ENCODE measurements at places on chromosomes 2 and 18.

DNA sequence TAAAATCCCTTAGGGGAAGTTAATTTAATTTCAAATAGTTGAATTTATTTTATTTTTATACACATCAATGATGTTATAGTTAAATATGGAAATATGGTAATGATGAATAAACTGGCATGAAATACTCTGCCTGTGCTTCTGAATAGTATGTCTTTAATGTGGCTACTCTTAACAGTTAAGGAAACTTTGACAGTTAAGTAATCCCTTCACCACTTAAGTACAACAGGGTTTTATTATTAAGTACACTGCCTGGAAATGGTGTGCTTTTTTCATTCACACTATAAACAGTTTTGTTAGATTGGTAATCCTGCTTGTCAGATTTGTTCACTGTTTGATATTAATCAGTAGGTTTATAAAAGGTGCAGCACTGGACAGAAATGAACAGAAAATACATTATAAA, 412.0 kb upstream of the ZEB2 start:
- DNase-seq = no peak

- no peak for DNase-seq
Observed at GRCh38 chr2:26585100-26585499, 56.1 kb downstream of the CIB4 start.

GRCh38 chr2:158071018-158071417, 30.7 kb upstream of the UPP2 start:
- DNase-seq = no peak

- peak; percentile 11 for DNase-seq
Observed at GRCh38 chr2:162890690-162891311, 52.2 kb upstream of the KCNH7 start.

GRCh38 chr2:240604291-240604938, 17.9 kb downstream of the CAPN10 start:
- DNase-seq = no peak

DNA sequence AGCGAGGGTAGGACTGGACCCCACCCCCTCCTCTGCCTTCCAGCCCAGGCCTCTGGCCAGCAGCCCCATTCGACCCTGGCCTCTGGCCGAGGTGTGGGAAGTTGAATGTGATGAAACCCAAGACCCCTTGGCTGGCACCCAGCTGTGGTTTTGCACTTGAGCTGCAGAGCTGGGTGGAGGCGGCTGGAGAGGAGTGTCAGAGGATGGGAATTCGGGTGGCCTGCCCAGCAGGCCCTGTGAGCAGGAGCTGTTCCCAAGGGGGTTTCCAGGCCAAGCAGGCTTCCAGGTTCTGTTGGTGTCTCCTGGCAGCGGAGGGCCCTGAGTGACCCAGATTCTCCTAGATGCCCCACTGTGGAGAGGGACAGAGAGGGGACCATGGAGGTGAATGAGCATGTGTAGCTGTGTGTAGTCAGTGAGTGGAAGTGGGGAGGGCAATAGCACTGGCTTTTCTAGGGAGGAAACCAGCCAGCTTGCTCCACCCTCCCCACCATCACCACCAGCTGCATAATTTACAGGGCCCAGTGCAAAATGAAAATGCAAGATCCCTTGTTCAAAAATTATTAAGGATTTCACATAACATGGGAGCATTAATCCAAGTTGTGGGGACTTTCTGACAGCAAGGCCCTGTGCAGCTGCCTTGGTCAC, 172.2 kb upstream of the HAAO start:
- no peak for DNase-seq

GRCh38 chr2:115976916-115977315, 1534.5 kb downstream of the DPP10 start:
- no peak for DNase-seq

DNA sequence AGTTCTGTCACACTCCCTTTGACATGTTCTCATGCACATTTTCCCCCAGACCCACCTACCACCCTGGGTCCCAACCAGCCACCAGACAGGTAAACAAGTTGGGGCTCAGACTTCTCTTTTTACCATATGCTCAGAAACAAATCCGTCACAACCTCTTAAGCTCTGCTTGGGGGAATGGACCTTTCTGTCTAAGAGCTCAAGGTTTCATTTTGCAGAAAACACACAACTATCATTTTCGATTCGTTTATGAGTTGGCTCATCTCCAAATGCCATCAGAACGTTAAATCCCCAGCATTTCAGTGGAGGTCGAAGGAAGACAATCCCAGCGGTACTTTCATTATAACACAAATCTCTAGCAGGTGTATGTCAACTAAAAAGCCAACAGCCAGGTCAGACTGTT, 30.6 kb upstream of the NCK2 start:
- no peak for DNase-seq

DNA sequence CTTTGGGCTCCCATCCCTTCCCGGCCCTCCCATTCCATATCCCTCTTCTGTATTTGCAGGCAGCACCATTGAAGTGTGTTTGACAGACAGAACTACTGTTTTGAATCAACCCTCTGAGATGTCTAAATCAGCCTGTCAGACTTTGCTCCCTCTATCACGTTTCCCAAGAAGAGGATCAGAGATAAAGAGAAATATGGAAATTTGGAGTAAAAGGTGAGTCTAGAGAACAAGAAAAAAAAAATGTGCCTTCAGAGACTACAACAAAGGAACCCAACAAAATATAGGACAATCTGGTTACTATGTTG, 133.4 kb upstream of the NCK2 start:
- no peak for DNase-seq

DNA sequence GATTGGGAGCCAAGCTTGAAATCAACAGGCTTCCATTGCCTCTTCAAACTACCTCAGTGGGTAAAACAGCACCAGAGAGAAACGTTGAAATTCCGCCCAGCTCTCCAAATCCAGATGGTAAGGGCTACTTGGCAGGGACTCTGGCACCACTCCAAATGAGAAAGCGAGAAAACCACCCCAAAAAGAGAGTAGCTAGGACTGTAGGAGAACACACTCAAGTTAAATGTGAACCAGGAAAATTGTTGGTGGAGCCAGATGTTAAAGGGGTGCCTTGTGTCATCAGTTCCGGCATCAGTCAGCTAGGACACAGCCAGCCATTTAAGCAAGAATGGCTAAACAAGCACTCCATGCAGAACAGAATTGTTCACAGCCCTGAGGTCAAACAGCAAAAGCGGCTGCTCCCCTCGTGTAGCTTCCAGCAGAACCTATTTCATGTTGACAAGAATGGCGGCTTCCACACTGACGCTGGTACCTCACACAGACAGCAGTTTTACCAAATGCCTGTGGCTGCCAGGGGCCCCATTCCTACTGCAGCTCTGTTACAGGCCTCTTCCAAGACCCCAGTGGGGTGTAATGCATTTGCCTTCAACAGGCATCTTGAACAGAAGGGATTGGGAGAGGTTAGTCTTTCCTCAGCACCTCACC, 167.3 kb downstream of the ASXL3 start:
- no peak for DNase-seq

DNA sequence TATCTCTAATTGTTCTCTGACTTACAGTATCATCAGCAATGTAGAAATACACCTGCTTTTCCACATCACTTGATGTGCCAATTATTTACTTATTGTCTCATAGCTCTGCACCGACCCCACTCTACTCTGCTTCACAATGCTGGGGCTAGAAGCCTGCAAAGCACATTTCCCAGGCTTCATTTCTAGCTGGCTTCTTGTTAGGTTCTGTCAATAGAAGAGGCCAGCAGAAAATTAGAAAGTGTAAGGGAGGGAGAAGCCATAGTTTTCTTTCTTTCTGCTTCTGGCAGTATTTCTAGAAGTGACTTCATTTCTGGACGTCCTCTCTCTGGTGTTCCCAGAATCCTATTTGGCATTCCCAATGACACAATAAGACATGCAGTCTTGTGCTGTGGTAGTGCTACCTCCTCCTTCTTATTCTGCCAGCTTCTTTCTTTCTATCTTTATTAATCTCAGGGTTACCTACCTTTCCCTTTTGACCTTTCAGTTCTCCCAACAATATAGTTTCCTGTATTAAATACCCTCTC, 12.5 kb upstream of the TANC1 start:
- DNase-seq = no peak

DNA sequence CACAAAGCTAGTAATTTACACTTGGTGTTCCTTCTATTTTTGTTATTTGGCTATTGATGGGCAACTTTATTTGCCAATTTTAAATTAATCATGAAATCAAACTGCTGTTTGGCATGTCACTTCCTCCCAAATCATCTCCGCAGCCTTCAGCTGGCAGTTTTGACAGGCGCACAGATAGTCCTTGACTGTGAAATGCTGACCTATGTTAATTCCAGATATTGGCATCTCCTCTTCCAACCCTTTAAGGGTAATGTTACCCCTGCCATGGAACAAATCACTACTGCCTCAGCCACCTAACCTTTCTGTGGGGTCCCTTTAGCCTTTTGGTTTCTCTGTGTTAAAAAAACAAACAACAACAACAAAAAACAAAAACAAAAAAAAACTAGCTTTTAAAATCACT, 182.4 kb upstream of the TANK start:
- no peak for DNase-seq

- DNase-seq = no peak
Observed at GRCh38 chr2:238974501-238975166, 126.7 kb downstream of the TWIST2 start.

GRCh38 chr2:181782660-181783059, 102.3 kb upstream of the NEUROD1 start:
- DNase-seq = no peak

DNA sequence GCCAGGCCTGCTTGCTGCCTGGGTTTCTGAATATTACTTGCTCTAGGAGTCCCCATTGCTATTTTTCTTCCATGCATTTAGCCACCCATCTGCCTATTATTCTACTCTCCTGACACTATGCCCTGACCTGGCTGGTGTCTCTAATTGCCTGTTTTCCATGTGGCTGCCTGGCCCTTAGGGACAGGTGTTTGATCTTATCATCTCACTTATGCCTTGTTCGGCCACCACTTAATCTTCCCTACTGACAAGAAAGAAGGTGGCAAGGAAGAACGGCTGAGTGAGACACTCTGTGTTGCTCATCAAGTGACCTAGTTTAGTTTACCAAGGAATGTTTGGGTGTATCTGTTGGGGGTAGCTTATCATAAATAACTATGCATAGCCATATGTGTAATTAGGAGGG, 50.4 kb upstream of the RAPH1 start:
- no peak for DNase-seq

GRCh38 chr2:15668611-15669305, 77.1 kb downstream of the DDX1 start:
- DNase-seq = no peak

DNA sequence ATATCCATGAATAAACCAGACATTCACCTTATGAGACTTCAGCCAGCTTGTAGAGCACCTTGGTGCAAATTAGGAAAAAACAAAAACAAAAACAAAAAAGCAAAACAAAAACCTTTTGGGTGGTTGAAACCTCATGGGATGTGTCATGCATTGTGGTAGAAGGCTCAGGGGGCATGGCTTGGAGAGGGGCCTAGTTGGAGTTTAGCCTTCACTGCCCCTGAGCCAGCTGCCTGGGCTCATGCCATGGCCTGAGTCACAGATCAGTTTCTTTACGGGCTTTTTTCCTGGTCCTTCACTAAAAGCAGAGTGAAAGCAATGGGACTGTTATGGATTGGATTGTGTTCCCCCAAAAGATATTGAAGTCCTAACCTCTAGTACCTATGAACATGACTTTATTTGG, 22.0 kb upstream of the DAPL1 start:
- DNase-seq = no peak

GRCh38 chr18:27447451-27447881, 262.4 kb upstream of the CHST9 start:
- DNase-seq = no peak

DNA sequence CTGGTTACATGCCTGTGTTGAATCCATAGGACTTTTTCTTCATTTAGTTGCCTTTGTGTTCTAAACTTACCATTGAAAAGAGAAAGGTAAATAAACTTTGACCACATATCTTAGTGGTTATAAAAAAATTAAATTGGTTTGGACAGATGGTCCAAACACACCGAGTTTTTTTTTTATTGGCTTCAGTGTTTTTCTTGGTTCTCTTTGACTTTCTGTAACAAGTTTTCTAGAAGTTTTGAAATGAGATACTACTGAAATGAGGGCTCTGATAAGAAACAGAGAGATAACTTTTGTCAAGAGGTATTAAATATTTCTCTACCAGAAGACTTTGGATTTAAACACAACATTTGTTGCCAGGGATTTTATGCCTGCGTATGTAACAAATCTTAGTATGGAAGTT, 20.7 kb downstream of the SPTBN1 start:
- no peak for DNase-seq

GRCh38 chr2:20612925-20613916, 37.7 kb downstream of the HS1BP3 start:
- DNase-seq = no peak

- no peak for DNase-seq
Observed at GRCh38 chr2:127568128-127568527, 32.6 kb downstream of the MYO7B start.

DNA sequence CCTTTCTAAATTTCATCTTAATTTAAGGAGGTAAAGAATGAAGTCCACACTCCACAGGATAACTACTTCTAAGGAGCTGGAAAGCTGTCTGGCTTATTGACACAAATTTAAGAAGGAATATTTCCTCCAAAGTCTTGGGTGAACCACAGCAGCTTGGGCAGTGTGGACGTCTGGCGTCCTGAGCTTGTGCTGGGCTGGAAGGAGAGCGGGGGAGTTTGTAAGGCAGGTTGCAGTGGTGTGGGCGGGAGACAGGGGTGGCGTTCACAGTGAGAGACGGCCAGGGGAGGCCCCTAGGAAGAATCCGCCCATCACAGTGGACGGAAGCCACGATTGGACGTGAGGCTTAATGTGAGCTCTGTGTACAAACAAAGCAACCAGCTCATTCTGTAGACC, 25.7 kb downstream of the ADI1 start:
- no peak for DNase-seq

DNA sequence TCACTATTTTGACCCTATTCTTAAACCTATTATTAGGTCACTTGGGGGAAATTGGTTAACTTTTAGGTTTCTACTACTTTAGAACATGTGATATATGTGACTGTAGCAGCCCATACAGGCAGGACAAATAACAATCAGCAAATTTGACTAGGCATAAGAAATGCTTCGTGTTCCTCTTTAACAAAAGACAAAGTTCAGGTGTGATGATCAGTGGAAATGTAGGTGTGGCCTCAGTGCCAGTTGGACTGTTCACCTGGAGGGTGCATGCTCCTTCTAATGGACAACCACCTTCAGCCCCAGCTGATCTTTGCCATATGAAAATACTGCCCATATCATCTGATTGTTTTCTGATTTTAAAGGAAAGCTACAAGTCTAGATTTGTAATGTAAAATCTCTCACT, 6.4 kb downstream of the PDK1 start:
- no peak for DNase-seq

- no peak for DNase-seq
Observed at GRCh38 chr2:9769171-9770005, 73.9 kb upstream of the TAF1B start.
